ENCODE measurements at places on chromosomes 13 and 19.
A peak's percentile ranks its signal among the peaks of the same experiment; 100 is the strongest.

DNA sequence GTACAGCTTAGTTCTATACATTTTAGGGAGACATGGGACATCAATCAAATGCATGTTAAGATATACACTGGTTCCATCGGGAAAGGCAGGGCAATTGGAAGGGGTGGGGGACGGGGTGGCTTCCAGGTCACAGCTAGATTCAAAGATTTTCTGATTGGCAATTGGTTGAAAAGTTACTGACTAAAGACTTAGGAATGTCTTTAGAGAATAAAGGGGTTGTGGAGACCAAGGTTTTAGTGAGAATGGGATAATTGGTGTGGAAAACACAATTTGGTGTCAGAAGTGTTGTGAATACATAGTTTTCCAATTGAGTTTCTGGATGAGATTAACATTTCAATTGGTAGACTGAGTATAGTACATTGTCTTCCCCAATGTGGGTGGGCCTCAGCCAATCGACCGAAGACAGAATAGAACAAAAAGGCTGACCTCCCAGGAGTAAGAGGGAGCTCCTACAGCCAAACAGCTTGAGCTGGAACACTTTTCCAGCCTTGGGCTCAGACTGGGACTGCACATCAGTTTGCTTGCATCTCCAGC lies 988 bp upstream of the CCDC169 start:
- DNase-seq, result no peak

- no peak for DNase-seq
These were observed 23.1 kb downstream of the SPTBN4 start for GRCh38 chr19:40489882-40490230.

GRCh38 chr13:91648012-91648411 lies 249.6 kb downstream of the GPC5 start:
- no peak for DNase-seq

DNA sequence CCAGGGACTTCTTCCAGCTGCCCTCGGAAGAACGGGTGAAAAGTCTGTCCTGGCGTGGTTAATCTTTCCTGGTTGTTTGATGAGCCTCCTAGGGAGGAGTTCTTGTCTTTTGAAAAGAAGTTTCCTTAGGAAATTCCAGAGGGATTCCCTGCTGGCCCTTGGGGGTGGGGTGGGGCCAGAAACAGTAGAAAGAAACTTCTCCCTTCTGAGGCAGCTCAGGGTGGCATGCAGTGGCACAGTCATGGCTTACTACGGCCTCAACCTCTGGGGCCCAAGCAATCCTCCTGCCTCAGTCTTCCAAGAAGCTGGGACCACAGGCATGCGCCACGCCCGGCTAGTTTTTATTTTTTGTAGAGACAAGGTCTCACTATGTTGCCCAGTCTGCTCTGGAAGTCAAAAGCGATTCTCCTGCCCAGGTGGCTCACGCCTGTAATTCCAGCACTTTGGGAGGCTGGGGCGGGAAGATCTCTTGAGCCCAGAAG lies 1.5 kb downstream of the ZNF101 start:
- DNase-seq, result no peak

- DNase-seq, result peak; percentile 66
These were observed 26.0 kb upstream of the ZNF331 start for GRCh38 chr19:53511933-53512374.

GRCh38 chr19:13093407-13094105 lies 9.1 kb downstream of the LYL1 start:
- DNase-seq, result peak; percentile 88

GRCh38 chr13:90135558-90135957 lies 1211.9 kb upstream of the MIR17HG start:
- DNase-seq, result no peak

DNA sequence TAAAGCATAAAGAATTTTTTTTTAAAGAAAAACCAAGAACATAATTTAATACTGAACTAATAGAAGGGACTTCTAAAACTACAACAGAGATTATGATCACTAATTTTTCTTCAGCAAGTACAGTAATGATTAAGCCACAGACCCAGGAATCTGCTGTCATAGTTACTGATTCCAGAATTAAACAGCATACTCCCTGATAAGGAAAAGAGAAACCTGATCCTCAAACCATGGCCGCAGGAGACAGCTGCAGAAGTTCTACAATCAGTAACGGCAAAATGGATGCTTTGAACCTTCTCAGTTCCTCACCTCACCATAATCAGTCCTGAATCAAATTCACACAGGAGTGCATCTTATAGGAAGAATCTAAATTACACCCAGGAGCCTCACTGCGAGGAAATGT lies 939.0 kb upstream of the SLITRK1 start:
- DNase-seq, result no peak

DNA sequence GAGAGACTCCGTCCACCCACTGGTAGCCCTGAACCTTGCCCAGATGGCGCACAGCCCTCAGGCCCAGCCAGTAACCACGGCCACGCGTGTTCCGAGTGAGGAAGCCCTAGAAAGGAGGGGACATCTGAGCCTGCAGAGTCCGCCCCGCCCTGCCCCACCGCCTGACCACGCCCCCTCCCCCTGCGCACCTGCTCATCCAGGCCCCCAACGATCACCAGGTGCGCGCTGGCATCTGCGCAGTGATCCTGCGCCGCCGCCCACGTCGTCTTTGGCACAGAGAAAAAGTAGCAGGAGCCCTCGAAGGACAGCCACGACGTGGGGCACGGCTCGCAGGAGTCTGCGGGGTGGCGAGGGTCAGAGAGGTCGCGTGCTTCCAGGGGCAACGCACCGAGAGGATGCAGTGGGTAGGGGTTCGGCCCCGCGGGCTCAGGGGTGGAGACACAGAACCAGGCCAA lies 2.1 kb downstream of the CLEC4G start:
- DNase-seq, result no peak

DNA sequence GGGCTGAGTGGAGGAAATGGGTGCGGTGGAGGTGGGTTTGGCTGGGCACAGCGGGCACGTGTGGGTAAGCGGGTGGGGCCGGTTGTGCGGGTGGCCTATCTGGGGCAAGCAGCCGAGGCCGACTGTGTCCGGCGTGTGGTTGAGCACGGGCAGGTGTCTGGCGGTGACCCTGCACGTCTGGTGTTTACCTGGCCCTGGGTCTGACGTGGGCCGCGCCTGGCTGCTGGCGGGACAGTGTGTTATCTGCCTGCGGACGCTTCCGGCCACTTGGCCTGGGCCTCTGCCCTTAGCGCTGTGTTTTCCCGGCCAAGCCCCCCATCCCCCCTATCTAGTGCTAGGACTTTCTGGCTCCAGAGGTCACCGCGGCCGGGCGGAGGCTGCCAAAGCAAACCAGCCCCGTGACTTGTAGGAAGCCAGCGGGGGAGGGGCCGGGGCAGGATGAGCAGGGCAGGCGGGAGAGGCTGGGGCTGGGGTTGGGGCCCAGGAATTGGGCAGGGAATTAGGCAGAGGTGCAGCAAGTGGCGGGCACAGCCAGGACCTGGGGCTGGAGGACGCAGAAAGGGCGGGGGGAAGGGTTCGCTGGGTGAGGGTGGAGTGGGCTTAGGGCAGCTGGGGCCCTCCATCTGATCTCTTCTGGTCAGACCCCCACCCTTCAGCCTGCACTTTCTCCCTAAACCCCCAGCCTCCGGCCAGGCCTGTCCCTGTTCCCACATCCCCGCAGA lies 534 bp upstream of the HPN start:
- peak; percentile 49 for DNase-seq

DNA sequence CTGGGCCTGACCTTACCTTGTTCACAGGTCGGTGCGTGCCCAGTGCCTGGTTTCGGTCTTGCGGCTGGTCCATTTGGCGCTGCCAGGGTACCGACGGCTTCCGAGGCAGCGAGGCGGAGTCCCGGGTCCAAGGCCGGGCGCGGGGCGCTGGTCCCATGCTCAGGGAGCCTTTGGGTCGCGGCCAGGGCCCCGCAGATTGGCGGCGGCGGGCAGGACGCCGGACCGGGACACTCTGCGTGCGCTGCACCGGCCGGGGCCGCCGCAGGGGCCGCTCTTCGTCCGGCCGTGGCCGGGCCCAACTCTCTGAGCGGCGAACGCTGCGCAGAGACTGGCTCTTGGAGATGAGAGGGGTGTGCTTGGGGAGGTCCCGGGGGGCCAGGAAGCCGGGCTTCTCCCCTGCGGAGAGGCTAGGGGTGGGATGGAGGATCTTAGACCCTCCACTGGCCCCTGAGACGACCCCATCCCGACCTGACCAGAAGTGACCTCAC lies 3.4 kb upstream of the WIZ start:
- no peak for DNase-seq

GRCh38 chr19:11554160-11554559 lies 4.9 kb downstream of the ELOF1 start:
- no peak for DNase-seq

GRCh38 chr19:10043286-10043927 lies 30.1 kb downstream of the RDH8 start:
- no peak for DNase-seq

DNA sequence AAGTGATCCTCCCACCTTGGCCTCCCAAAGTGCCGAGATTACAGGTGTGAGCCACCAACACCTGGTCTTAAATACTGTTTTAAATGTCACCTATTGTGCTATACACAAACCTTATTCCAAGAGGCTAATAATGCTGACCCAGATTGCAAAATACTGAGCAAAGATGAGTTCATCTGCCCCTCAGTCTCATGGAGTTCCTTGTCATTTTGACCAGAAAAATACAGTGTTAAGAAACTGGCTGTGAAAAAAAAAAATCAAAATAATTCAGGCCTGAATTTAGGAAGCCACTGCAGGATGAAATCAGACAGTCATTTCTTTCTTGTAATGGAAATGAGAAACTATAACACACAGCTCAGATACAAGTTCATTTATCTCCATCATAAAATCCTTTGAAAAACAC lies 59.9 kb downstream of the TBC1D4 start:
- DNase-seq, result peak; percentile 65

DNA sequence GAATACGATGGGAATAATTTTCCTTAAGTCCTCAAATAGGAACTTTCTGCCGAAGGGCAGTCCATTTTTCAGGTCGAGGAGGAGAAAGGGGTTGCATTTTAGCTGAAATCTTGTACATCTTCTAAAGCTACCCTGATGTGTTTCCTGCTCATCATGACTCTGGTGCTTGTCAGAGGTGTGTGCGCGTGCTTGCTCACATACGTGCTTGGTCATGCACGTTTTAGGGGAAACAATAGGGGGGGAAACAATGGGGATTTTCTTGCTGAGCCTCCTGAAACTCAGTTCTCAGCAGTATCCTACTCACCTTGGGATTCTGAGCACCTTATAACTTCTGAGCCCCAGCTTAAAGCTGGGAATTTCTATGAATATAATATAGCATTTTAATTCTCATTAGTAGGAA lies 44.7 kb downstream of the TM9SF2 start:
- no peak for DNase-seq

GRCh38 chr13:50679321-50679720 lies 164.2 kb downstream of the DLEU7 start:
- no peak for DNase-seq

DNA sequence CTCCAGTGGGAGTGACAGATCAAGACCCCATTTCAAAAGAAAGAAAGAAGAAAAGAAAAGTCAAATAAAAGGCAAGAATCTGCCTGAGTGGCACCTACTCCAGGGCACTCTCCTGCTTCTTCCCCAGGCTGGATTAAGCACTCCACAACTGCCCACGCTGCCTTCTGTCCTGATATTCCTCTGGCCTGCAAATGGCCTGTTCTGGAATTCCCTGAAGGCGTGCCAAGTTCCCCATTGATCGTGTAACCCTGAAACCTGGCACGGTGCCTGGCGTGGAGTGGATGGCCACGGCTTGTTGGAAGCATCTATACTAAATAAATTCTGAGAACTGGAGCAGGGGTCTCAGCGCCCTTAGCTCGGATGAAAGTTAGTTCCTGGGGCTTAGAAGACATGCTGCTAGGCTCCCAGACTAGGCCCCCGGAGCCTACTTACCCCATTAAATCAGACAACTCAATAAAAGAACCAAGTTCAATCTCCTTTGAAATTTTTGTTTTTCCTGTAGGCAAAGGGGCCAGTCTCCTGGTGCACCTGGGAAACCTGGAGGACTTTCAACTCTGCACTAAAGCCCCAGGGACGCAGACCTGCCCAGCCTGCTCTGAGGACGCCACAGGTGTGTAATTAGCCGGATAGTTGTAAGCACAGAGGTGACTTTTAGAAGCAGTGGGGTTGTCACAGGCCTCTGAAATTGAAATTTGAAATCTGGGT lies 21.9 kb downstream of the ANKRD27 start:
- DNase-seq, result no peak

GRCh38 chr19:1258707-1259205 lies 10.4 kb downstream of the MIDN start:
- DNase-seq, result no peak

DNA sequence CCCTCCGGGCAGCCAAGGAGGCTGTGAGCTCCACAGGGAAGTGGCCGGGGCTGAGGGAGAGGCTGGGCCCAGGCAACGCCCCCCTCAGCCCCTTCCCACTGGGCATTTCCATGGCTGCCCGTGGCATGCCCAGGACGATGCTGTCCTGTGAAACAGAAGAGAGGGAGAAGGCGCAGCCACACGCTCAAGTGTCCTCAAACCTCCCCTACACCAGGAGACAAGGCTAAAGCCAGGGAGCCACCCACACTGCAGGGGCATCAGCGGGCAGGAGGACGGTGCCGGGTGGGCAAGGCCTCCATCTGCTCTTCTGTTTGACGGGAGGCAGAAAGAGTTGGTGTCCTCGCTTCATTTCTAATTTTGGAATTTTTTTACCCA lies 14.2 kb upstream of the PROZ start:
- no peak for DNase-seq

GRCh38 chr13:68176475-68176874 lies 946.3 kb upstream of the PCDH9 start:
- no peak for DNase-seq

DNA sequence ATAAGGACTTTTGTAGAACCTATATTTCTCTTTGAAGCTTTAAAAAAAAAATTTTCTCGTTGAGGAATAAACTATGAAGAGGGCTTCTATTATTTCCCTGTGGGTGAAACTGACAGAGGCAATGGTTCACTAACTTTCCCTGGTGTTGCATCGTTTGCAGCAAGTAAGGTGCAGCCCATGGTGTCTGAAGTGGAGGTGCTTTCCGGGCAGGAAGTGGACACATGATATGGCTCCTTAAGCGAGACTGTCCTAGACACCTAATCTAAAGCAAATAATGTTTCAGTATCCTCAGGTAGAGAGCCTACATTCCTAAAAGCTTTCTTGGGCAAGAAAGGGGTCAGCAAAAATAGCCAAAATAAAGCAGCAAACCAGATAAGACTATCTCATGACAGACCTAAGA lies 437.6 kb upstream of the ARGLU1 start:
- no peak for DNase-seq

- DNase-seq, result no peak
These were observed 551.6 kb downstream of the MYO16 start for GRCh38 chr13:109180905-109181425.

- peak; percentile 66 for DNase-seq
These were observed 8.7 kb downstream of the BRD4 start for GRCh38 chr19:15323496-15324235.

DNA sequence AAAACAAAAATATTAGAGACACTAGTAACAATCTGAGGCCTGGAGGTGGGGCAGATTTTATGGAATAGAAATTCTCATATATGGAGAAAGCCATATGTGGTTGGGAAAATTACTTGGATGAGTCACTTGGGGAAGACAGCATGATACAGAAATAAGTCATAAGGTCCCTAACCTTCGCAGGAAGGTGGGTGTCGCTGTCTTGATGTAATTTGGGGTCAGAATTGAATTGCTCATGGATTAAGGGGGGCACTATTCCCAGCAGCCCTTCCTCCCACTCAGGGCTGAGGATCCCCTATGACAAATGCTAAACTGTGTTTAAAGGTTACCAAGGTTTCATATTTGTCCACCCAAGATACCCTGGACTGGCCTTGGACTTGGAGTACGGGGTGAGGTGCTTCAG lies 5.0 kb downstream of the RDH8 start:
- peak; percentile 55 for DNase-seq

GRCh38 chr13:49935171-49936074 lies 717 bp downstream of the SPRYD7 start:
- peak; percentile 73 for DNase-seq

Data from suppressor macrophage treated with lipopolysaccharide for 4 hours (primary cell).